ENCODE measurements at places on chromosomes 6 and 20.
A peak's percentile ranks its signal among the peaks of the same experiment; 100 is the strongest.

GRCh38 chr6:107692351-107692750 is 131.8 kb downstream of the SCML4 start:
- no peak for ATAC-seq

GRCh38 chr6:125182237-125183008 is 28.9 kb downstream of the TPD52L1 start:
- no peak for ATAC-seq

- no peak for ATAC-seq
Measured at GRCh38 chr20:7503501-7503900, 436.8 kb downstream of the HAO1 start.

DNA sequence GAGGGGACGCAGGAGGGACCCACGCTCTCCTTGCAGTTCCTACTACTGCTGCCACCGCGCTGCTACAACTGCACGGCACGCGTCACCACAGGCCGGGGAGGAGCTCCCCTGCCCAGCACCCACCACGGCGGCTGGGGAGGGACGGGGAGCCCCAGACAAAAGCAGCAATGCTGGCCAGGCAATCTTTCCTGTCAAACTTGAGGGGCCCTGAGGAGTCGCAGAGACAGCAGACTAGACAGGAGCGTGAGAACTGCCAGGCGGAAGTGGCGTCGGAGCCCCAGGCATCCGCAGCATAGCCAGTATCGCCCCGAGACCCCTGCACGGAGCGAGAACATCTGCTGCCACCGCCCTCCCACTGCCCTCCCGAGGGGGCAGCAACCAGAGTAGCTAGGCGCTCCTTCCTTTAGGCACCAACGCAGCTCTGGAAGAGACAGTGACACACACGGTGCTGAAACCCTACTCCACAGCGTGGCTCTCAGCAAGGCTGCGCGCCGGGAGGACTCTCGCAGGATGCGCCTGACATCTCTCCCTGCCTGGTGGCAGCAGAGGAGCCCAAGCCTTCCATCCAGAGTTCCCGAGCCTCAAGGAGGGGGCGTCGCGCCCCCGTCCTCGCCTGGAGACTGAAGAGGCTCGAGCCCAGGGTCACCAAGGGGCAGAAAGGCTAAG is 2.2 kb downstream of the TAF4 start:
- ATAC-seq: peak; percentile 31

- ATAC-seq: no peak
Measured at GRCh38 chr20:36506253-36506652, 35.1 kb upstream of the MYL9 start.

GRCh38 chr6:12957321-12958051 is 240.9 kb downstream of the PHACTR1 start:
- ATAC-seq: peak; percentile 83

DNA sequence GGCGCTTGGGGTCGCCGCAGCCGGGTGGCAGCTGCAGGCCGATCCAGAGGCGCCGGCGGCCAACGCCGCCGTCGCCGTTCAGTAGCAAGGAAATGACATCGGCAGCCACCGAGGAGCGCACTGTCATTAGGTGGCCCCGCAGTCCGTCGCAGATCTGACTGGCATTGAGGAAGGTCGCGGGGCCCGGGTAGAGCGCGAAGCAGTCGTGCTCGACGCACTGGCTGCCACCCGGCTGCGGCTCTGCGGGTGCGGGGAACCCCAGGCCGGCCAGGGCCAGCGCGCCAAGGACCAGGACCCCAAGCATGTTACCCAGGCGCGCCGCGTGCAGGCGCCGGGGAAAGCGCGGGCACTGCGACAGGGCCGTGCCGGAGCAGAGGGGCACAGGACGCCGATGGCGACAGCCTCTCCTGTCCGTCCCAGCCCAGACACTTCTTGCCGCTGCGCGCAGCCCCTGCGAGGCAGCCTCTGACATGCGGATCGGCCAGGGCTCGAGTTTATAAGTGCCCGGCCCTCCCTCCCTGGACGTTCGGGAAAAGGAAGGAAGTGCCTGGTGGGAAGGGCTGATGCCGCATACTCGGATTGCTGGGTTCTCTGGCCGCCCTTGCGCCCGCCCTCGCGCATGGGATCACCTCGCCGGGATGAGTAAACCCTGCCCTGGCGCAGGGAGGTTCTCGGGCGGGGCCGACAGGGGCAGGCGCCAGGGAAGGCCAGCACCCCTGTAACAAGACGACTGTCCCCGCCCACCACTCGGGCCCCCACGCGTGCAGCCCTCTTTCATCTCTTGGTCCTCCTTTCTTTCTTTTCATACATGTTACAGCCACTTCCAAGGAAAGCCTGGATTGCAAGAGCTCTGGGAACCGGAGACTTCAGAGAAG is at the start of gene THBD:
Gene THBD (minus strand): TSS at position 472 of the 875 bp plus-strand sequence. CDS start 168 bp downstream, at position 304.
- ATAC-seq: peak; percentile 47

GRCh38 chr6:158655569-158656450 is 6.0 kb downstream of the SYTL3 start:
- ATAC-seq: no peak

GRCh38 chr6:63928613-63929012 is 293.0 kb downstream of the PHF3 start:
- no peak for ATAC-seq

DNA sequence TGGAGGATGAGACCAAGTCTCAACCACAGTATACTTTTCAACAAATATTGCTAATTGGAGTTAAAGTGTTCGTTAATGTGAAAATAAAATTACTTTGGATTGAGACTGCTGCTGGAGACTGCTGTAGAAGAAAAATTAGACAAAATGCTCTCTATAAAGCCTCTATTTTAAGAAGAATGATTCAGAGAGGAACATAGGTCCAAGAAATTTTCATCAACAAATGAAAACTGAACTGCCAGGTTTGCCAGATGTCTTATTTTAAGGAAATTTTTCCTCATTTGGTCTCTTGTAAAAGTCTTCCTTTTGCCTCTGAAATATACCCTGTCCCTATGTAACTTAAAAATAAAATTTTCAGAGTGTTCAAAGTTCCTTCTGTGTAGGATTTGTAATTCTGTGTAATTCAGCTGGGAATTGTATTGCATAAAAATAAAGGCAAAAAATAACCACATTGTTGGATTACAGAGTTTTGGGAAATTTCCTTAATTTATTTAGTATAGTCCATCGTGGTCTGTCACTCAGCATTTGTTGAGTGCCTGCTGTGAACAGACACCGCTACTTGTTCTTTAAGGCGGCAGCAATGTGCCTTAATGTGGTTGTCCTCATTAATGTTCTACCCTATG is 27.4 kb downstream of the ANKS1A start:
- ATAC-seq: no peak

DNA sequence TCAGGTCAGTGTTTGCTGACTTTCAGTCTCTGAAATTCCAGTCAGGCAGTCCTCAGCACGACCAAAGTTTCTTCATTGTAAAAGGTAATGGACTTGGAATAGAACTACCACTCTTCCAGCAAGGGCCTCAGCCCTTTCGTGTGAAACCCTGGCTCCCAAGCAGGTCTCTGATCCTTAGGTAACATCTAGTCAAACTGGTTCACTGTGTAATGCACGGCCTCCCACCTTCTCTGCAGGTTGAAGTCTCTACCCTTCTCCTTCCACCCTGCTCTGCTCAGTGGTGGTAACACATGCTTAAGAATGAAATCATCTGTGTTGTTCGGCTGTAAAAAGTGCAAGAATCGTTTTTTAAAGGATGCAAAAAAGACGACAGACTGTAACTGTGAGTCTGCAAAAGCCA is 287.2 kb upstream of the POU3F2 start:
- ATAC-seq: no peak

- peak; percentile 88 for ATAC-seq
Measured at GRCh38 chr20:9514461-9515213, at the start of gene LAMP5. TSS of gene LAMP5 (plus strand) at chr20:9514590. CDS start at chr20:9514853, 263 bp downstream.

DNA sequence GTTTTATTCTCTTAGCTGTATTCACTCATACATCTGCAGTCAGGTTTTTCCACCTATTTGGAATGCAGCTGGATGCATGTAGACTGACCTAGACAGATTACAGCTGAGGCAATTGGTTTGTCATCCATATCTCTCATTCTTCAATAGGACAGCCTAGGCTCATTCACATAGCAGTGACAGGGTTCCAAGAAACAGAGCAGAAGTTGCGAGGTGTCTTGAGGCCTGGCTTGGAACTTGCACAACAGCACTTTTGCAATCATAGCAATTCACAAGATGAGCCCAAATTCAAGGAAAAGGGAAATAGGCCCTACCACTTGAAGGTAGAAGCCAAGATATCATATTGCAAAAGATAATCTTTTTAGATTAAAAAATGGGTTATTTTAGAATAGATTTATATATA is 508.9 kb upstream of the JAG1 start:
- no peak for ATAC-seq

GRCh38 chr6:117425431-117426153 is at the start of gene ROS1:
TSS of gene ROS1 (minus strand) at chr6:117425942. CDS start at chr6:117425656, 286 bp downstream.
- no peak for ATAC-seq

- ATAC-seq: no peak
Measured at GRCh38 chr6:111280445-111280955, 193.2 kb downstream of the SLC16A10 start.

DNA sequence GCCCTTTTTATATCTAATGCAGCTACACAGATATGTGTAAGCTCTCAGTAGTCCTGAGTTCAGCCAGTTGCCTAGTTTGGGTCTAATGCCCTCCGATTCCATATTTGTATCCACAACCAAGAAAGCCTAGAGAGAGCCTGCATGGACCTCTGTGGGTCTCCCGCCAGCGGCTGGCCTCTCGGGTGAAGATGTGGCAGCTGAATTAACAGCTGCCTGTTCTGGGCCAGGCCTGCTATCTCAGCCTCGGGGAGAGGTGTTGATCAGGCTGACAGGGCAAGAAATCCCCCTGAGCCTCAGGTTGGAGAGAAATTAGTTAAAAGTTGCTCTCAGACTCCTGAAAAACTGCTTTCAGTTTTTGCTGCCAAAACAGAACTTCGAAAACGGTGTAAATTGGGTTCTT is 19.8 kb downstream of the PTK7 start:
- ATAC-seq: no peak

DNA sequence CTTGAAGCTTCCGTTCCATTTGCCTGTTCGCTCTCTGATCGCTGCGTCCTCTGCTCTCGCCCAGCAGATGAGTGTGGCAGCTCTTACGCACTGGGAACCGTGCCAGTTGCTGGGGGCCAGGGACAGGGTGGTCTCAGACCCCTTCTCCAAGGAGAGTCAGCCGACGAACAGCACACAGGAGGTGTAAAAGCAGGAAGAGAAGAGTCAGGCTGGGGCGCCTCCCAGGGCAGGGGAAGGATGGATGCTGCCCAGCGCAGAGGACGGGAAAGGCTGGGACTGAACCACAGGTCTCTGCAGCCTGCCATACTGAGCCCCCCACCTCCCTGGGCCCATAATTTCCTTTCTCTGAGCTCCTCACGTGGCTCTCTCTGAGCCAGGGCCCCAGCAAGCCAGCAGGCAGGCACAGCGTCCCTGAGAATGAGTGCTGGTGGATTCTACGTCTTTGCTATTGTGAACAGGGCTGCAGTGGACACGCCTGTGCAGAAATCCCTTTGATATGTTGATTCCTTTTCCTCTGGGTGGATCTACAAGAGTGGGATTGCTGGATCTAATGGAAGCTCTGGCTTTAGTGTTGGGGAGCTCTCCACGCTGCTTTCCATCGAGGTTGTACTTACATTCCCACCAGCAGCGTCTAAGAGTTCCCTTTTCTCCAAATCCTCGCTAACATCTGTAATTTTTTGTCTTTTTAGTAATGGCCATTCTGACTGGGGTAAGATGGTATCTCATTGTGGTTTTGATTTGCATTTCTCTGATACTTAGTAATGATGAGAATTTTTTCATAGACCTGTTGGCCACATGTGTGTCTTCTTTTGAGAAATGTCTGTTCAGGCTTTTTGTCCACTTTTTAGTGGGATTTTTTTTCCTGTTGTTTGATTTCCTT is 104.1 kb downstream of the PSMB1 start:
- ATAC-seq: peak; percentile 45

GRCh38 chr6:84525907-84526306 is 238.5 kb downstream of the TBX18 start:
- no peak for ATAC-seq

GRCh38 chr6:164812706-164813105 is 496.7 kb downstream of the C6orf118 start:
- no peak for ATAC-seq

DNA sequence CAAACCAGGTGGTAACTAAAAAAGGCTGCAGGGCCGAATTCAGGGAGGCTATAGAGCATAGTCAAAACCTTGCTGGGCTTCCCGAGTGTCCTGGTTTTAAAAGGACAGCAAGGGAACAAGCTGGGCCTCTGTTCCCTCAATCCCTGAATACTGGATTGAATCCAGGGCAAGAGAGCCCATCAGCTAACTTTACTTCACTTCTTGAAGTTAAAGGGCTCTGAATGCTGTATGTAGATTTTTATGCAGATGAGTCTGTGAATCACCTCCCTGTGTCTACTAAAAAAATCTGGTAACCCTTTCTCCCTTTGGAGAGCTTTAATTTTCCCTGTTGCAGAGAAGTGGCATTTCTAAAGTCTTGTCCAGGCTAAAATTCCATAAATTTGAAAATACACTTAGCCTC is 29.5 kb downstream of the LYRM4 start:
- ATAC-seq: no peak

DNA sequence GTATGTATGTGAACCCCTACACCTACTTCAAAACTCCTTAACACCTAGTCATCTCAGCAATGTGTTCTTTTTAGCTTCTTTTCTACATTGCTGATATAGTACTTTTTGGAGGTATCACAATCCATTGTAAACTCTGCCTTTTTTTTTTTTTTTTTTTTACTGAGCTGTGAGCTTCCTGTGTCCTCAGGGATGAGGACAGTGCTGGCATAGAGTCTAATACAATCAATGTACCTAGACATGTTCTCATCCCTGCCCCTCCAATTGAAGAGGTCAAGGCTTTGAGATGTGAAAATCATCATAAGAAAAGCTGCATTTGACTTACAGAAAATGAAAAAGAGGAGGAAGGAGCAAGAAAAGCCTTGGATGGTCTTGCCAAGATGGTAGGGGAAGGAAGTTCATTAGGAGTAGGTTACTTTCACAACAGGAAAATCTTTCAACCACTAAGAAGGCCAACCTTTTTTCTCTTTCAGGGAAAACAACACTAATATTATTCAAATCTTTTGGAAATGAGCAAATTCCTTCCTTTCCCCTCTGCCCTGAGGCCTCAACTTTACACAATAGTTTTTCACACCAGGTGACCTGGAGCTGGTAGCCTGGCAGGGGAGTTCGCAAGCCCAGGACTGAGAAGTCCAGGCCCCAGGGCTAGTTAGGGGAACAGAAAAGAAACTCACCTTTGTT is 2.8 kb upstream of the JARID2 start:
- no peak for ATAC-seq

- no peak for ATAC-seq
Measured at GRCh38 chr20:15375836-15376235, 1038.4 kb upstream of the FLRT3 start.

GRCh38 chr6:25542984-25543910 is 108.8 kb upstream of the SCGN start:
- ATAC-seq: no peak

DNA sequence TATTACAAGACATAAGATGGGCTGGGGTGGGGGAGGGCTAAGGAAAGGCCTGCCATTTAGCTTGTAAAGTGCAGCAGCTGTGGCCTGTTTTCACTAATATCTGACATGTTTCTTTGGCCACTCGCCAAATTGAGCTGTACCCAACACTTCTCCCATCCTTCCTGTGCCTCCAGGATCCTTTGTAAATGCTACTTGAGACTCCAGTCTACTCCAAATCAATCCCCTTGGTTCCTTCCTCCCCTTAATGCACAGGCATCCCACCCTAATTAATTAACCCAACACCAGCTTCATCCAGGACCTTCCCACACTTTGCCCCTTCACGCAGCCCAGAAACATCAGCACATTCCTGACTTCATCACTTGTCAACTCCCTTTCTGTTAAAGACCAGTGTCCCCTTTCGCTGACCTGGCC is 55.0 kb upstream of the TCF21 start:
- no peak for ATAC-seq

GRCh38 chr6:15362274-15363160 is 116.6 kb downstream of the JARID2 start:
- ATAC-seq: no peak

GRCh38 chr20:59985164-59985563 is 26.9 kb downstream of the CDH26 start:
- ATAC-seq: no peak

Measured in motor neuron (in vitro differentiated cells).